Upper lobe of left lung (tissue), 6 donors: ENCODE measurements at places on chromosomes 4 and X. TPM values are rescaled to one million over a fixed set of nuclear protein-coding genes. Genes with fewer than 3 reads are reported as not detected.

- H3K4me3 ChIP-seq = peak overlapping the region; percentile 71
- H3K4me1 ChIP-seq = no peaks in the 10 kb centered on the region
- no peaks in the 10 kb centered on the region for H3K27me3 ChIP-seq
- peaks cover 7% of the 10 kb centered on the region for H3K36me3 ChIP-seq
- no peak overlapping the region for H3K27ac ChIP-seq
- DNase-seq = no peak
Observed at GRCh38 chrX:68835104-68835442, 6.3 kb downstream of the EFNB1 start.

GRCh38 chr4:6368601-6369000 lies 99.0 kb downstream of the WFS1 start:
- H3K4me3 ChIP-seq = no peak overlapping the region
- no peaks in the 10 kb centered on the region for H3K4me1 ChIP-seq
- no peak overlapping the region for H3K27ac ChIP-seq
- no peaks in the 10 kb centered on the region for H3K36me3 ChIP-seq

DNA sequence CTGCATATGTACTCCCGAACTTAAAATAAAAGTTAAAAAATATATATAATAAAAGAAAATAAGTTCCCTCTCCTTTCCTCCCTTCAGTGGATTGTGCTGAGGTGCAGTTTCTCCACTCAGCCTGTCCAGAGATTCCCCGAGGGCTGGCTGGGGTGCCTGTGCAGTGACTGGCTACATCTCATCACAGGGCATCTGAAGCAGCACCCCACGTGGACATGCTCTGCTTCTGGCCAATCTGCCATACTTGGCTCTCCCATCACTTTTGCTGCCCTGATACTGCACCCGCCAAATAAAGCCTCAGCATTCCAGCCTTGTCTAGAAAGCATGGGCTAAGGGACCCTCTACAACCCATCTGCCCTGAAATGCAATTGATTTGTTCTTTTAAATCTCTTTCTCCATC lies 11.1 kb upstream of the MGST2 start:
- no peak overlapping the region for H3K27ac ChIP-seq
- H3K27me3 ChIP-seq = no peaks in the 10 kb centered on the region
- peaks cover 16% of the 10 kb centered on the region for H3K4me1 ChIP-seq
- H3K4me3 ChIP-seq = no peak overlapping the region
- no peaks in the 10 kb centered on the region for H3K36me3 ChIP-seq
- no peak for DNase-seq

GRCh38 chr4:8081621-8082516 lies 76.7 kb downstream of the ABLIM2 start:
- H3K4me3 ChIP-seq = no peak overlapping the region
- H3K27me3 ChIP-seq = no peaks in the 10 kb centered on the region
- no peaks in the 10 kb centered on the region for H3K4me1 ChIP-seq
- no peak overlapping the region for H3K27ac ChIP-seq
- DNase-seq = no peak

GRCh38 chrX:149497054-149497453 lies 8.1 kb downstream of the IDS start:
- peaks cover 58% of the 10 kb centered on the region for H3K36me3 ChIP-seq
- H3K27ac ChIP-seq = no peak overlapping the region
- no peaks in the 10 kb centered on the region for H3K4me1 ChIP-seq
- no peak for DNase-seq

- no peaks in the 10 kb centered on the region for H3K36me3 ChIP-seq
- no peak overlapping the region for H3K4me3 ChIP-seq
- H3K27ac ChIP-seq = no peak overlapping the region
- no peak for DNase-seq
Observed at GRCh38 chr4:81698538-81699296, 227.0 kb upstream of the RASGEF1B start.

GRCh38 chr4:132328761-132329160 lies 820.3 kb upstream of the PCDH10 start:
- no peaks in the 10 kb centered on the region for H3K27me3 ChIP-seq
- no peaks in the 10 kb centered on the region for H3K36me3 ChIP-seq
- no peaks in the 10 kb centered on the region for H3K4me1 ChIP-seq
- H3K27ac ChIP-seq = no peak overlapping the region
- no peak for DNase-seq
- no peak overlapping the region for H3K4me3 ChIP-seq

DNA sequence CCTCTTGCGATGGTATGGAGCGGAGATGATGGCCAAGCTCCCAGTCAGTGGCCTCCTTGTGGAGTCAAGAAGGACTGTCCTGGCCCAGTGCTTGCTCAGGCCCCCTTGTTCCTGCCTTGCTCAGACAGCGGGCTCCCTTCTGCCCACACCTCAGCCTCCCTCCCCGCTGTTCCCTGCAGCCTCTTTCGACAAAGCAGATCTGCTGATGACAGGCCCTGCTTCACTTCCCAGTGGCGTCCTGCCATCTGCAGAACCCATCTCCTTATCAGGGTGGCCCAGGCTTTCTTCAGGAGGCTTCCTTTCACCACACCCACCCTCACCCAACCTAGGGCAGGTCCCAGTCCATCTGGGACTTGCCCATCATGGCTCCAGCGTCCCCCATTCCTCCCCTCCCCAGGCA lies 80.0 kb downstream of the CLDN34 start:
- peak overlapping the region; percentile 71 for H3K27ac ChIP-seq
- H3K4me3 ChIP-seq = no peak overlapping the region
- peaks cover 30% of the 10 kb centered on the region for H3K4me1 ChIP-seq
- DNase-seq = no peak

SUPT20HL2 gene
- not detected for total RNA-seq

DNA sequence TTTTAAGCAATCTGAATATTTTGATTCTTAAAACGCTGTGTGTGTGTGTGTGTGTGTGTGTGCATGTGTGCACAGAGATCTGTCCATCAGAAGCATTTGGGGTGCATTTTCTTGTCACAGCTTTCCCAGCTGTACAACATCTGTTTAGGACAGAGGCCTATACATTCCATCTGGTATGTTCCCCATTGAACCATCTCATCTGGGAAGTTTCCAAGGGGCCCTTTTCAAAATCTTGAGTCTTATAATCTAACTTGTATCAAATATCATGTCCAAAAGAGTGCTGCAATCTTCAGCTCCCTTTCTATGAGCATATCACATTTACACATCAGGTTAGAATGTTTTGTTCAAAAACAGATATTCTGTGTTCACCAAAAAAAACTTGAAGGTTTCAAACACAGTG lies 16.5 kb upstream of the MID1 start:
- H3K4me1 ChIP-seq = no peaks in the 10 kb centered on the region
- H3K27me3 ChIP-seq = no peaks in the 10 kb centered on the region
- no peak overlapping the region for H3K4me3 ChIP-seq
- H3K27ac ChIP-seq = no peak overlapping the region

DNA sequence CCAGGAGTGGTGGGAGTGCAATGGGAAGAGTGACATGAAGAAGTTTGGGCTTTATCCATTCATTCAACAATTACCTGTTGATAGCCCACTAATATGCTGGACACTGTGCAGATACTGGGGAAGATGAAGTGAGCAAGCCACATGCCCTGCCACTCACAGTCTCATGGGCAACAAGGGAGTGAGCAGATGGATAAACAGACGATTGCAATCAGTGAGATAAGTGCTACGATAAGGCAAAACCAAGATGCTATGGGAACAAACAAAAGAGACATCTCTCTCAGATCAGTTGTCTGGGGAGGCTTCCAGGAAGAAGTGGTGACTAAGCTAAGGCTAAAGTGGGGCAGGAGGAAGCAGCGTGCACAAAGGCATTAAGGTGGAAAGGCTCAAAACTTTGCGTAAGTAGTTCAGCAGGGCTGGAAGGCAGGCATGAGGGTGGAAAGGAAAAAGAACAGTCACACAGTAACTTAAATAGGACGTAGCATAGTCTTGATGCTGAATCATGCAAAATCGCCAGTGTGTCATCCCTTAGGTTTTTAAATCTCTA lies 31.7 kb downstream of the GAB3 start:
- no peaks in the 10 kb centered on the region for H3K27me3 ChIP-seq
- H3K4me1 ChIP-seq = peaks cover 33% of the 10 kb centered on the region
- no peak overlapping the region for H3K4me3 ChIP-seq
- peak overlapping the region; percentile 35 for H3K27ac ChIP-seq

ERAS gene
- not detected for total RNA-seq

GRCh38 chrX:150879855-150880807 lies 18.3 kb downstream of the CD99L2 start:
- H3K27me3 ChIP-seq = no peaks in the 10 kb centered on the region
- no peak overlapping the region for H3K27ac ChIP-seq
- H3K4me1 ChIP-seq = no peaks in the 10 kb centered on the region
- H3K36me3 ChIP-seq = no peaks in the 10 kb centered on the region

- H3K27me3 ChIP-seq = no peaks in the 10 kb centered on the region
- no peak overlapping the region for H3K4me3 ChIP-seq
- no peaks in the 10 kb centered on the region for H3K36me3 ChIP-seq
- no peak for DNase-seq
- H3K4me1 ChIP-seq = no peaks in the 10 kb centered on the region
Observed at GRCh38 chr4:89008166-89008565, 48.8 kb downstream of the FAM13A start.

DNA sequence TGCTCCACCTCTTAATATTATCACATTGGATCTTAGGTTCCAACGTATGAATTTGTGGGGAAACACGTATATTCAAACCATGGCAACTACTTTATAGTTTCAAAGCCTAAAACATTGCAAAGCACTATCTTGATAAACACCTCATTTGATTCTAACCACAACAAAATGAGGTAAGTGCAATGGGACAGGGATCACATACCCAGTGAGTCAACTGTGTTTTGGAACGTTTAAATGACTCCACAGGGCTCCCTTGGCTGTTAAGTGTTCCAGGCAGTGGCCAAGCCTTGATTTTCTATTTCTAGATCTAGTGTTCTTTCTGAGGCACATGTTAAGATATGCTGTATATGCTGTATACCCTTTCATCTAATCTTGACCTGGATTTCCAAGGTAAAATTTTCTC lies 54.5 kb upstream of the C1QTNF7 start:
- no peak overlapping the region for H3K4me3 ChIP-seq
- peaks cover 16% of the 10 kb centered on the region for H3K4me1 ChIP-seq
- no peak for DNase-seq
- H3K27ac ChIP-seq = no peak overlapping the region
- H3K27me3 ChIP-seq = no peaks in the 10 kb centered on the region
- no peaks in the 10 kb centered on the region for H3K36me3 ChIP-seq

DNA sequence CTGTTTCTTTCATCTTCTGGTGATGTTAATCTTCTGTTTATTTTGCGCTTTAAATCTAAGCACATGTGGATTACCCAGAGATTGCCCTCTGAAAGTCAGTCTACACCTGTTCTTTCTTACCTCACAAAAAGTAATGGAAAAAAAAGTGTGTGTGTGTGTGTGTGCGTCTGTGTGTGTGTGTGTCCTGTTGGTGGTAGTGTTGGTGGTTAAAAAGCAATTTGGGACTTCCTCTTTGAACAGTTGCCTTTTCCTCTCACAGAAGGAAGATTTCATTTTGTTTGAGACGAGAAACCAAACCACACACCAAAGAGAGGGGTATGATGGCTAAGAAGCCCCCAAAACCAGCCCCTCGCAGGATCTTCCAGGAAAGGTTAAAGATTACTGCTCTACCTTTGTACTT lies at the start of gene STAP1:
TSS of gene STAP1 (plus strand) at position 235 of the 400 bp plus-strand sequence. CDS start at position 318, 83 bp downstream.
- H3K4me3 ChIP-seq = no peak within 1 kb of the TSS
- no peak for DNase-seq
- H3K27me3 ChIP-seq = no peaks in the 10 kb centered on the region
- H3K36me3 ChIP-seq = no peaks in the 10 kb centered on the region
- no peak within 1 kb of the TSS for H3K27ac ChIP-seq

DNA sequence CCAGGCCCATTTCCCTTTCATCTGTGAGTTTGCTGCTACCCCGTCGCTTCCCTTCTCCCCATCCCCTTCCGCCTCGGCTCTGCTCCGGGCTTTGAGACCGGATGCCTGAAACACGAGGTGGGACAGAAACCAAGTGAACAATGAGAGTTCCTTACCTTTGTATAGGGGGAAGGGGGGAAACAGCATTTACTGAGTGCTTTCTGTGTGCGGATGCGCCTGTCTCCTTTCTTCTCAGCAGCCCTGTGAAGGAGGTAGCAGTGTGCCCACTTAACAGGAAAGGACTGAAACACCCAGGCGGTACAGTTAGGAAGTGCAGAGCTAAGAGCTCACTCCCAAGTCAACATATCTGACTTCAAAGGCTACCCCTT lies 43.2 kb upstream of the TMSB15B start:
- DNase-seq = no peak
- H3K4me3 ChIP-seq = peak overlapping the region; percentile 53
- H3K27me3 ChIP-seq = no peaks in the 10 kb centered on the region
- H3K27ac ChIP-seq = peak overlapping the region; percentile 75

TMEM185A gene
- total RNA-seq = 26.0 TPM
